ENCODE measurements at places on chromosomes 5 and 9.

GRCh38 chr9:121439711-121440664 is 59.7 kb downstream of the GGTA1 start:
- no peak for DNase-seq

DNA sequence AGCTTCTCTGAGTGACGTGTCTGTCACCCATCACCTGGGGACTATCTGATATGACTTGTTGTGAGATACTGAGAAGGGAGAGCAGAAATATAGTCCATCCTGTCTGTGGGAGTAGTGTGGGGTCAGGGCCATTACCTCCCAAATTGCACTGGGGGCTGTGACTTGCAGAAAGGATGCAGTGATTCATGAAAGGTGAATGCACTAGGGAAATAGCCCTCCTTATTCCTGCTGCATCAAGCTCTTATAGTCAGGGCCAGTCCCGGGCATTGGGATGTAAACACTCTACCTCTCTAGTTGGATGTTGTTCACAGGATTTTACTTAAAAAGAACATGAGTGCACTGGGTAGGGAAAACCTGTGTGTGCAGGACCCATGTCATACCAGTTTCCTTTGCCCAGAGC is 124.8 kb downstream of the STK32A start:
- DNase-seq: no peak

- DNase-seq: no peak
Observed at GRCh38 chr5:3251784-3252183, 343.8 kb upstream of the IRX1 start.

- no peak for DNase-seq
Observed at GRCh38 chr5:175343308-175343707, 100.7 kb downstream of the DRD1 start.

DNA sequence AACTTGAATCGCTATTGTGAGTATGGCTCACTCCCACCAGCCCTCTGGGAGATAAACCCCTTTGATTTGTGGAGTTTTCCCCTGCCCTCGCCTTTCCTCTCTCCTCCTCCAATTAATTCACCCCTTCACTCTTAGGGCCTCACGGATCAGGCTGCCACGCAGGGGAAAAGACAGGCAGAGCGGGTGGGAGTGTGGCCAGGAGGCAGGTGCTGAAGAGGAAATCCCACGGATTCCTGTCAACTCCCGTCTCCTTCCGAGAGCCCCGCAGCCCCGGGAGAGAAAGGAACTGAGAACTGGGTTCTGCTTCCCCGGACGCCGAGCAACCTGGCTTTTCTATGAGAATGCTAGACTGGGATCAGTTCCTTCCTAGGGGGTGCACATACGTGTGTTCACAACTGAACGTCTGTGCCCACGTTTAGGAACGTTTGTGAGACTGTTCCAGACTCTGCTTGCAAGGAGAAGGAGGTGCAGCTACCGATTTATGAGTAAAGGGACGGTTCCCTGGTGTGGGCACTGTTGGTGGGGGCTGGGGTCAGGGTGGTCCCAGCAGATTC is 314.5 kb upstream of the TLE4 start:
- DNase-seq: no peak

DNA sequence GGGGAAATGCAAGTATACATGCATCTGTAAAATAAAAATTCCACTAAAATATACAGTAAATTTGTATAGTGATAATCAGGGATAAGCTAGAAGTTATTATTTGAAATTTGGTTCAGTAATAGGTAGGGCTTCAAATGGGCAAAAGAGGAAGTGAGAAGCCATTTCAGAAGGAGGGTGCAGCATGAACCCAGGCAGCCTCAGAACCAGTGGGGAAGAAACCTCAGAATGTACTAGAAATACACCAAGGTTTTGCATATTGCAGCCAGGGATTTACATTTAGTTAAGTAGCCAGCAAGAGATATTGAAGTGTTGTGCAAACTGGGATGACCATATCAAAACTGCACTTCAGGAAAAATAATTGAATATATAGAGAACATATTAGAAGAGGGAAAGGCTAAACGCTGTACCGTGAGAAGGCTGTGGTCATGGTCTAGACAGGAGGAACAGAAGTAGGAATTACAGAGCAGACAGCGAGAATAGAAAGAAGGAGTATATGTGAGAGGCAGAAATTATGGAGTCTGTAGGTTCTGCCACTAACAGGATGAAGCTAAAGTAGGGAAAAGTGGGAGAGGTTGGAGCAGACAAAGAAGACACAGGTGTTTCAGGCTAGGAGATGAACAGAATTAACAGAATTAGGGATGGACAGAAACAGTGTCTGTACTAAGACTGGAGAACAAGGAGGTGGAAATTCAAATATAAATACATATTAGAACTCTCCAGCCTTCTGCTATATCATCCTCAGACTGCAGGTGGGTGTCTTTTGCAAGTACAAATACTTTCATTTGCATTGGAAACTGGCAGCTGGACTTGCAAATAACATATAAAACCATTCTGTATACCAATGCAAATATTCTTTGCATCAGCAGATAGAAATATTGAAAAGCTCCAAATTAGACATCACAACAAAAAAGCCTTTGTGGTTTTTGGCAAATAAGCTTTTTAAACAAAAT is 335.6 kb downstream of the ZNF608 start:
- peak; percentile 31 for DNase-seq

- peak; percentile 21 for DNase-seq
Observed at GRCh38 chr5:104071887-104072286, 509.3 kb upstream of the NUDT12 start.

DNA sequence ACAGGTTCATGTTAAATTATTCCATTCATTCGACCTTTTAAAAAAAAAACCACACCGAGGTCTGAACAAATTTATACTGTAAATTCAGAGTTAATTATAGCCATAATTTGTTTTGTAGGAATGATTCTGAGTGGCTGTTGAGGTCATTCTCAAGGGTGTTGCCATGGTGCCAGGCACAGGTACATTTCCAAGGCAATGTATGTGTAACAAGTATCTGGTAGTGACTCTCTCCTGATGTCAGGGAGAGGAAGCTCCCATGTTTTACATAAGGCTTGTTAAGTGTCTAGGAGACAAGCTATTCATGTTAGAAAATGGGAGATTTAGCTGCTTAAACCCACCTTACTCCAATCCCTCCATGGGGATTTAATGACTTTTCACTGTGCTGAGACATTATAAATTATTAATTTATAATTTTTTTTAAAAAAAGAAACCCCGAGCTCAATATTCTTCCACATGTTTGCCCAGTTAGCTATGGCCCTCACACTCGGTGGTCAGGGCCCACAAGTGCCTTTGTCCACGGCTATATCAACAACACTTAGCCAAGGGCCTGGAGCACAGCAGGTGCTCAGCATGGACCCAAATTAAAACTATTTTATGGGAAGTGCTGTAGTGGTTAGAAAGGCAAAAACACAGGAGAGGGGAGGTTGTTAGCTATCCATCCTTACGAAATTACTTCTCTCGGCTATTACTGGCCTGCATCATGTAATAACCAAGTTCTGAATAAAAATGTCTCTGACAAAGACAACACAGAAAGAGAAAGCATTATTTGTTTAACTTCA is 154.6 kb upstream of the GNA14 start:
- DNase-seq: no peak

DNA sequence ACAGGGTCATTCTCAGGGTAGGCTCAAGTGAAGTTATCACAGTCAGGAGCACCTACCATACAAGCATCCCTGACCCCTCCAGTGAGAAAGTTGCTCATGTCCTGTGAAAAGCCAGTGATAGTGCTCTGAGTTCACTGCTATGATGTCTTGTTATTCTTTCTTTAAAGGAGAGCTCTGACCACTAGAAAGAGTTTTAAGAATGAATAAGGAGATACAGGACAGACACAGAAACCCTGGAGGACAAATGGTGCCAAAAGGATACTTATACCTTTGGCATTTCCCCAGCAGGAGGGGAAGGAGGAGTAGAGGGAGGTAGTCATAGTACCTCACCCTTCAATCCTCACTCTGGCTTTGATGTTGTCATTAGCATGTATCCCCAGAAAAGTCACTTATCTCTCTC is 84.0 kb upstream of the AGXT2 start:
- no peak for DNase-seq

- no peak for DNase-seq
Observed at GRCh38 chr9:80948066-80948465, 741.3 kb downstream of the TLE1 start.

GRCh38 chr5:69331528-69332445 is 814 bp downstream of the CCDC125 start:
- DNase-seq: peak; percentile 52

GRCh38 chr9:18692268-18692667 is 218.3 kb downstream of the ADAMTSL1 start:
- no peak for DNase-seq

DNA sequence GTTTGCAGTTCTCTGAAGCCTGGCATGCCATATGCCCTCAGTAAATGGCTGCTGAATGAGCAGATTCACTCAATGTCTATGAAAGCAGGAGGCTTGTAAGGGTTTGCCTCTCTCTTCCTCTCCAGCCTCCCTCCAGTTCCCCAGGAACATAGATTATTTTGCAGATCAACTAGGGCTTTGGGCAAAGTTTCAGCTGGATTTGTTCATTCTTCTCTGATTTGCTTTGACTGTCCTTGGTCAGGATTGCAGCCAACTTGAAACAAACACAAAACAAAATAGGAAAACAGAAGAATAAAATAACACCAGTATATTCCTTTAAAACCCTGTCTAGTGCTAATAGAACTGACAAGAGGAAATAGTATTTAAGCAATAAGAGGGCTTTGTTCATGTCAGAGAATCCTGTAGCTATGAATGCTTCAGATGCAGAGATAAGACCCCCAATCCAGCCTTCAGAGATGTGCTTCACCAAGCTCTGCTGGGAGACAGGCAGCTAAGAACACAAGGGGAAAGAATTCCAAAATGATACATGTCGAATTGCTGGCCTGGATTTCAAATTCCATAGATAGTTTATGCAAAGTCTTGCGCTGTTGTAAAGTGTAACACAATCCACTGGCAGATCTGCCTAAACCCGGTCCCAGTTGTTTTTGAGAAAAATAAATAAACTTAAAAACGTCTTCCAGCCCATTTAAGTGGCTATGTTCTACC is 174.3 kb downstream of the PAPPA start:
- DNase-seq: no peak

DNA sequence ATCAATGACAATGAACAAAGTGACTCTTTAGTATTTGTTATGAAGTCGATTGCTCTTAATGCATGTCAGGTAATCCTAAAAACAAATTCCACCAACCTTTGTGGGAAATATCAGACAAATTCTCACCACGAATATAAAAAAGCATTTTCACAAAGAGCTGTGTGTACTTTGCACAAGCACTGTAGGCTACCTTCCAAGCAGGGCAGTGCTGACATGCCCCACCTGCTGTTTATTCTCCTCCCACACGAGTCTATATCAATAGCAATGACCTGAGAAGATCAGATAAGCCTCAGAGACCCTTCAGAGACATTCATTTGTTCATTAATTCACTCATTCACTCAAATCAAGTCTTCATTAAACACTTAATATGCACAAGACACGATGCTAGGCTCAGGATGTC is 469.1 kb downstream of the ZSWIM6 start:
- DNase-seq: no peak

- DNase-seq: no peak
Observed at GRCh38 chr5:6804766-6805501, 91.7 kb downstream of the TENT4A start.

DNA sequence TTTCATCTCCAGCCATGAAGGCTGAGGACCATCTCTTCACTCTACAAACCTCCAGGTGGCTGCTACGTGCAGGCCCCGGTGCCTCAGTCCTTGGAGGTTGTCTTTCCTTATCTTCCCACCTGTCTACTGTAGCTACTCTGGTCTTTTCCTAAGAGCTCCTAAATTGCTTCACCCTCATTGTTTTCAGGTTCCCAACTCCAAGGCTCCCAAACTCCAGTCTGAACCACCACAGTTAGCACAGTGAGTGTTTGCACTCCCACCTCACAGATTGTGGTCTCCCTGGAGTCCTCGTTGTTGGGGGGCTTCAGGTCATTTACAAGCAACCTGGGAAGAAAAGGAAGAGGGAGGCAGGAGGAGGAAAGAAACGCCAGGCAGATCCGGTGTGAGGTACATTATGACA is 85.3 kb downstream of the NSUN2 start:
- no peak for DNase-seq

- DNase-seq: no peak
Observed at GRCh38 chr9:91371894-91372293, 10.2 kb upstream of the AUH start.

- DNase-seq: no peak
Observed at GRCh38 chr5:30930736-30931135, 262.8 kb upstream of the CDH6 start.

GRCh38 chr9:13555516-13555915 is 276.0 kb upstream of the MPDZ start:
- no peak for DNase-seq

GRCh38 chr5:116898917-116899316 is 324.3 kb upstream of the SEMA6A start:
- DNase-seq: no peak

GRCh38 chr9:115412656-115413055 is 294.7 kb upstream of the TNC start:
- DNase-seq: no peak

- DNase-seq: no peak
Observed at GRCh38 chr9:8622871-8623270, 823.3 kb upstream of the DMAC1 start.

DNA sequence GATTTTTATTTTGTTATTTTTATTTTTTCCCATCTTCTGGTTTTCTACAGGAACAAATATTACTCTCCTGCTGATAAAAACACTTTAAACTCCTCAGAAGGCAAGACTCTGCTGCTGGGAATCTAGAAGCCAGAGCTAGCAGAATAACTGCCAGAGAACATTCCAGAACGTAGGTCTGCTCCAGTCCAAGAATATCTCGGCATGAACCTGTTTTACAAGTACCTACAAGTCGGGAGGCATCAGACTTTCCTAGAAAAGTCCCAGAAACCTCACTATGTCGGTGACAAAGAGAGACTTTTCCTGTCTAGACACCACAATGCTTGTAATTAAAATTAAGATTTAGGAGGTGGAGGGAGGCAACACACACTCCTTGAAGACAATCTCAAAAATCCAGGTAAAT is 41.4 kb downstream of the FABP6 start:
- no peak for DNase-seq

GRCh38 chr5:146920351-146920881 is 41.9 kb upstream of the PPP2R2B start:
- no peak for DNase-seq

Measured in Kasumi-1 (cell line).